Left hindlimb (tissue), 1 donor: ENCODE measurements at places on chromosomes 12 and 14.
A peak's percentile ranks its signal among the peaks of the same experiment; 100 is the strongest.

DNA sequence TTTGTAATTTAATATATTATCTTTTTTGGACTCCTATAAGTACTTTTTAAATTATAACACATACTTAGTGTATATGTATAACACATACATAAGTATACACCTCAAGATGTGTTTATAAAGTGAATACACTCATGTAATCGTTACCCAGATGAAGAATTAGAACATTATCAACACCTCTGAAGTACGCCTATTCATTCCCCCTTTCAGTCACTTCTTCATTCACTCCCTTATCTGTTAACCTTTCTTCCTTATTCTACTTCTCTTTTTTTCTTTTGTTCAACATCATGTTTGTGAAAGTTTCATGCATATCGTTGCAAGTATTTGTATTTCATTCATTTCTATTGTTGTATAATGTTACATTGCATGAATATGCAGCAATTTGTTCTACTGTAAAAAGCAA lies 98.5 kb downstream of the ARID2 start:
- DNase-seq: no peak

DNA sequence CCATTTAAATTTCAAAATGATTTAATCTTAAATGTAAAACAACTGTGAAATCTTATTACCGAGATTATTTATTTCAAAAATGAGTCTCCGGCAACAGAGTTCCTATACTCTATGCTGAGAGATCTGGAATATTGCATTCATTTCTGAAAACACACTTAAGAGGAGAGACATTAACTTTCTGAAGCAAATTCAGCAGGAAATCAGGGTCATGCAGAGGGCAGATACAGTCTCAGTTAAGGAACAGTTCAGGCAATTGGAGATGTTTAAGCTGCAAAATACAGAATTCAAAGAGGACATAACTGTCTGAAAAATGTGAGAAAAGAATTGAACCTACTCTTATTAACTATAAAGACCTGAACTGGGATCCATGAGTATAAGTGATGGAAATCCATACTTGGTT lies 320.7 kb downstream of the PAWR start:
- DNase-seq: no peak

- no peak for DNase-seq
Observed at GRCh38 chr12:65106948-65107347, 14.2 kb downstream of the WIF1 start.

DNA sequence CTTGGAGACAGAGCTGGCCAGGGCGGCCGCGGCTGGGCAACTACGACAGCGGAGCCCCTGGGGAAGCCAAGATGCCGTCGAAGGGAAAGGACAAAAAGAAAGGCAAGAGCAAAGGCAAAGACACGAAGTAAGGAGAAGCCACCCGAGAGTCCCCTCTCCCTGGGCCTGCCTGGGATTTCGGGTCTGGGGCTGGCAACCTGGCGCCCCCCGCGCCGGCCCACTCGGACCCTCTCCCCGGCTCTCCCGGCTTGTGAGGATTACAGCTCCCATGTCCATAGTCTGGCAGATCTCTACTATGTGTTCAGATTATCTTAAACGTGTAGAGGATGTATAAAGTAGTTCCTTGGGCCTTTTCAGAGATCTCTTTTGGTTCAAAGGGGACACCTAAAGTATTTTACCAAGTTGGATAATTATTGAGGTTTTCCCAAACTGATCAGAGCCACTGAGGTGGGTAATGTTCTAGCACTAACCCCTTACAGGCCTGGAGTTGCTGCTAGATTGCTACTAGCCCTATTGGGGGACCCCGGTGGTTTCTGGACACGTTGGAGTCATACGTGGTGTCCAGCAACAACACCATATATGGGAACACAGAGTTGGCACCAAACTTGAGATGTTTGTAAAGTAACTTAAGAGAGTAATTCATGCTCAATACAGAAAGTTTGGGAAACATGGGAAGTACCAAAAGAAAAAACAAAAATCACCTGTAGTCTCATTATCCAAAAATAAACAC lies 424 bp downstream of the BBOF1 start:
- DNase-seq: peak; percentile 35

DNA sequence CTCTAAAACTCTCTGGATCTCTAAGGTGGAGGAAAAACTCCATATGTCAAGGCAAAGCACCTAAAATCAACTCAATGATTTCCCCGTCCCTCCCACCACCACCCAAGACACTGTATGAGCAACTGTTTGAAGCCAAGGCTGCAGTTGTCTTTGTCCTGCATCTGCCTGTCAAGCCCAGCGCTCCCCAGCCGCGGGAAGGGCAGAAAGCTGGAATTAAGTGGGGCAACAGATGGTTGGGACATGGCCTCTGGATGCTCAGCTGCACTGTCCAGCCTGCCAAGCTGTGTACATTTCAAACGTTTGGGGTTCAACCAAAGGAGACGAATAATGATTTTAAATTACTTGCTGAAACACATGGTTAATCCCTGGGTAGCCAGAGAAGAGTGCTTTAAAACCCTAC lies 42.2 kb upstream of the PTGR2 start:
- DNase-seq: peak; percentile 70

GRCh38 chr12:94329366-94329765 lies 130.3 kb downstream of the CEP83 start:
- no peak for DNase-seq

GRCh38 chr12:40583743-40584142 lies 108.5 kb upstream of the CNTN1 start:
- DNase-seq: no peak

- no peak for DNase-seq
Observed at GRCh38 chr12:101441461-101442224, 33.5 kb upstream of the SPIC start.

- no peak for DNase-seq
Observed at GRCh38 chr12:125272383-125272933, 207.2 kb downstream of the AACS start.

DNA sequence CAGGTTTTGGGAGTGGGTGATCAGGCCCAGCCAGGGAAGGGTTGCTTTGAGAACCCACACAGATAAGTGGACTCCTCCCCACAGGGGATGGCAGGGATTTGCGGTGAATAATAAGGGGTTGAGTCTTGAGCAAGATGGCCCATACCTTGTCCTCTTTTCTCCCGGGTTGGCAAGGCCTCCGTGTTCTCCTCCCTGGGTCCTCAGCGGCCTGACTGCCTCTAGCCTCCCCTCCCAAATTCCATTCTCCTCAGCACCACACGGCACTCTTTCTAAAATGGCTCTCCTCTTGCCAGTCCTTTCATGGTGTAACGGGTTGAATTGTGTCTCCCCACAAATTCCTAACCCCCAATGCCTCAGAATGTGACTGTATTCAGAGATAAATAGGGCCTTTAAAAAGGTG lies 70.0 kb downstream of the CHST11 start:
- no peak for DNase-seq

GRCh38 chr14:63682727-63683593 lies 41.3 kb upstream of the WDR89 start:
- DNase-seq: no peak

GRCh38 chr14:30692669-30693068 lies 70.5 kb downstream of the SCFD1 start:
- no peak for DNase-seq

DNA sequence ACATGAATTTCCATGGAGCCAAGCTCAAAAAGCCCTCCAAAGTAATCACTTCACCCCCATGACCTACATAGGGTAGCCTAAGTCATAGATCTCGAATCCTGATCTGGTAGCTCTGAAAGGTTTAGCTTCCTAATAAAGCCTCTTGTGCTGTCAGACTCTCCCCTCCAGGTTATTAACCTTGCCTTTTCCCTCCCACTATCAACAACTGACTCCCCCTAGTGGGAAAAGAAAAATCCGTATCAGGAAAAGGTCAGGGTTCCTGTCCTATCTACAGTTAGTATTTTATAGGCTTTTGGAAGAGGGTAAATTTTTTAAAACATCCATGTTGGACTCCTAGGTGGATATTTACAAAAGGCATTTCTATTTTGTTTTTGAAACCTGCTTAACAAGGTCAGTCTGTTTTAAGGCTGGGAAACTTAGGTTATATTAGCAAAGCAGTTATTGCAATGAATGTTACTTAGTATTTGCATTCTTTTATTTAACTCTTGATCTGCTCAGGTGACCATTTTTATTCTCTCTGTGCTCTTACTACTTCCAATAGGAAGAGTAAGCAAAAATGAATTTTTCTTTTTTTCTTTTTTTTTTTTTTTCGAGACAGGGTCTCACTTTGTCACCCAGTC lies 8.0 kb downstream of the YY1 start:
- no peak for DNase-seq

GRCh38 chr12:122318607-122319605 lies 52.6 kb upstream of the VPS33A start:
- no peak for DNase-seq

GRCh38 chr14:32703183-32703621 lies 235.5 kb upstream of the NPAS3 start:
- DNase-seq: peak; percentile 46

DNA sequence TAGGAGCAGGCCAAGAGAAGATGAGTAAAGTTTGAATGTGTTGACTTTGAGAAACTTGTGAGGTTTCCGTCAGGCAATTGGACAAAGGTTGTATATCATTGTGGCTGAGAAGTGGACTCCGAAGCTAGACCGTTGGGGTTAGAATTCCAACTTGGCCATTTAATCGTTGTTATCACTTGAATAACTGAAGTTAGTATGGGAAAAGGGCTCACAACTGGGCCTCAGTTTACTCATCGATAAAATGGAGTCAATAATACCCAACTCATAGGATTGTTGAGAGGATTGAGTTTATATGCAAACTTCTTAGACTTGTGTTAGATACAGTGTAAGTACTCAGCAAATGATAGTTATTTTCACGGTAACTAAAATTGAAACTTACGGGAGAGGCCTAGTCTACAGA lies 846 bp downstream of the SLIRP start:
- no peak for DNase-seq

GRCh38 chr12:122054842-122055520 lies 23.6 kb upstream of the MLXIP start:
- DNase-seq: no peak

GRCh38 chr14:77084985-77085384 lies 13.1 kb upstream of the CIPC start:
- no peak for DNase-seq

DNA sequence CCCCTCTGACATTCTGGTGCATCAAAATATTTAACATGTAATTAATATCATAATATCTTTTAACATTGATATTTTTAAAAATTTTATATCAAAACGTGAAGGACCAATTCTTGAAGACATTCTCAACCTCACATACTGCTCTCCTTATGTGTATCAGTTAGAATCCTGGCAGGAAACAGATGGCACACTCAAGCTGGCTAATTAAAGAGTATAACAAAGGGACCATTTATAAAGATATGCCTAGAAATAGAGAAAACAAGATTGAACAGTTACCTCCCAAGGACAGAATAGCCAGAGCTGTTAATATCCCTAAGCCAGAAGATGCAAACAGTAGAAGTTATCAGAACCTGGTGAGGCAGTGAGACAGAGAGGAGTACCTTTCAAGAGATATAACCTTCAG lies 368.7 kb downstream of the NELL2 start:
- DNase-seq: no peak

DNA sequence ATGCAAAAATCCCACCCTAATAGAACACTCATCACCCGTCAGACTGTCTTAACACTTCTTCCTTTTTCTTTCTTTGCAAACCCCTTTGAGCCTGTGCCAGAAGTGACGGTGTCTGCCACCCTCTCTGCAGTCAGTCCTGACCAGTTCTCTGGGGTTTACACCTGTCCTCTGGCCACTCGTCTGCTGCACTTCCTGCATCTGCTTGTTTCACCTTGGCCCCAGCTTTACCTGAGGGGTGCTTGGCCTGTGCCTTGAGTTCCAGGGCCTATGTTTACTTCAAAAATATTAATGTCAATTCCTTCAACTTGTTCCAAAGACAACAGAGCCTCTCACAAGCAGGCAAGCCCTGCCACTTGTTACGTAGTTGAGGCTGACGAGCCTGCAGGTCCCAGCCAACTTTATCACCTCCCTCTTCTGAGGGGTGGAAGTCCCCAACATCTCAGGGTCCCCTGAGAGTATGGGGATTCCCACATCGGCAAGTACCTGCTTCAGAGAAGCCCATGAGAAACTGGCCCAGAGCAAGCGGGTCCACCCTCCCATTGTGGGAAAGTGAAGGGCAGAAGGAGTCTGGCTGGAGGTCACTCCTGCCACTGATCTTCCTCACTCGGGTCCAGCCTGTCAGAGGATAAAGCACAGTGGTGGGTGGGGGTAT lies 205.4 kb downstream of the DAD1 start:
- no peak for DNase-seq

- no peak for DNase-seq
Observed at GRCh38 chr12:115423546-115423987, 739.6 kb upstream of the TBX3 start.

GRCh38 chr12:113371808-113372207 lies 13.4 kb downstream of the PLBD2 start:
- DNase-seq: no peak
